CD4-positive, alpha-beta memory T cell (primary cell): ENCODE measurements at places on chromosomes 11 and 22.

DNA sequence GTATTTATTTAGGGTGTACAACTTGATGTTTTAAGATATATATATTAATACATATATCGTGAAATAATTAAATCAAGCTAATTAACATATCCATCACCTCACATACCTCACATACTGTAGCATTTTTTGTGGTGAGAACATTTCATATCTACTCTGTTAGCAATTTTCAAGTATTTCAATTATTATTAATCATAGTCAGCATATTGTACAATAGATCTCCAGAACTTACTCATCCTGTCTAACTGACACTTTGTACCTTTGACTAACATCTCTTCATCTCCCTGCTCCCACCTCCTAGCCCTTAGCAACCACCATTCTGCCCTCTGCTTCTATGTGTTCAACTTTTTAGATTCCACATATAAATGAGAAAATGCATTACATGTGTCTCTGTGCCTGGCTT, 108.4 kb downstream of the BARX2 start:
- DNase-seq = no peak

GRCh38 chr22:17358415-17358814, 10.8 kb upstream of the CECR2 start:
- DNase-seq = no peak

GRCh38 chr11:79617561-79617960, 176.7 kb upstream of the TENM4 start:
- DNase-seq = no peak

DNA sequence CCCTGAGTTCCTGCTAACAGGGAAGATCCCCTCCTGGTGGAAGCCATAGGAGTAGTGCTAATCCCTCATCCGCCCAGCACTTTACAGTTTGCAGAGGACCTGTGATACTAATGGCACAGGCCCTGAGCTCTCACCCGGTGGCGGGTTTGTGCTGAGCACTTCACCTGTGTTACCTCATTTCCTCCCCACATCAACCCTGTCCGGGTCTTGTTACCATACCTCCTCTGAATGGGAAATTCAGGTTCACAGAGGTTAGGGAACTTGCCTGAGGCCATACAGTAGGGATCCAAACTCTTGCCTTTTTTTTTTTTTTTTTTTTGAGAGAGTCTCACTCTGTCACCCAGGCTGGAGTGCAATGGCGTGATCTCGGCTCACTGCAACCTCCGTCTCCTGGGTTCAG, 25.2 kb downstream of the CAPN1 start:
- DNase-seq = no peak

DNA sequence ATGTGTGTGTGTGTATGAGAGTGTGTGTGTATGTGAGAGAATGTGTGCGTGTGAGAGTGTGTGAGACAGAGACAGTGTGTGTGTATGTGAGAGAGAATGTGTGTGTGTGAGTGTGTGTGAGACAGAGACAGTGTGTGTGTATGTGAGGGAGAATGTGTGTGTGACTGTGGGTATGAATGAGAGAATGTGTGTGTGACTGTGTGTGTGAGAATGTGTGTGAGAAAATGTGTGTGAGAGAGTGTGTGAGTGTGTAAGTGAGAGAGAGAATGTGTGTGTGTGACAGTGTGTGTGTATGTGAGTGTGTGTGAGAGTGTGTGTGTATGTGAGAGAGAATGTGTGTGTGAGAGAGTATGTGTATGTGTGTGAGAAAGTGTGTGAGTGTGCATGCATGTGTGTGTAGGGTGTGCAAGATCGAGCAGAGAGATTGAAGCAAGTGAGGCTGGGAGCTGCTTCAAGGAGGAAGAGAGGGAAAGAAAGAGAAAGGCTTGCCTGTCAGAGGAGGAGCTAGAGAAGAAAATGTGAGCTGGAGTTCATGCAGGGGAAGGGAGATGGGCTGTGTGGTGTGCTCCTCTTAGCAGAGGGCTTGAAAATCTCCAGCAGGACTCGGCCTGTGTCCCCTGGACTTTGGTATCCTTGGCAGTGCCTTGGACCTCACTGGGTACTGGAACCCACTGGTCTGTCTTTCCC, 27.7 kb upstream of the TP53I11 start:
- DNase-seq = no peak

GRCh38 chr11:72579816-72580641, 94.2 kb downstream of the PDE2A start:
- no peak for DNase-seq

- no peak for DNase-seq
These were observed 27.6 kb downstream of the BCR start for GRCh38 chr22:23207729-23208393.

DNA sequence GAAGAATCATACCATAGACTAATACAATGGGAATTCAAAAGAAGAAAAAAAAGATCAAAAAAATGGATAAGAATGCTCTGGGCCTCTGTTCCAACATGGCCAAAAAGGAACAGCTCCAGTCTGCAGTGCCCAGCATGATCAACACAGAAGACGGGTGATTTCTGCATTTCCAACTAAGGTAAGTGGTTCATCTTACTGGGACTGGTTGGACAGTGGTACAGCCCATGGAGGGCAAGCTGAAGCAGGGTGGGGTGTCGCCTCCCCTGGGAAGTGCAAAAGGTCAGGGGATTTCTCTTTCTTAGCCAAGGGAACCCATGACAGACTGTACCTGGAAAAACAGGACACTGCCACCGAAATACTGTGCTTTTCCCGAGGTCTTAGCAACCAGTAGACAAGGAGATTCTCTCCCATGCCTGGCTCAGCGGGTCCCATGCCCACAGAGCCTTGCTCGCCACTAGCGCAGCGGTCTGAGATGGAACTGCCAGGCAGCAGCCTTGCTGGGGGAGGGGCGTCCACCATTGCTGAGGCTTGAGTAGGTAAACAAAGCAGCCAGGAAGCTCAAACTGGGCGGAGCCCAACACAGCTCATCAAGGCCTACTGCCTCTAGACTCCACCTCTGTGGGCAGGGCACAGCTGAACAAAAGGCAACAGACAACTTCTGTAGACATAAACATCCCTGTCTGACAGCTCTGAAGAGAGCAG, 428.4 kb downstream of the MN1 start:
- DNase-seq = no peak

GRCh38 chr11:44792171-44792570, 65.4 kb downstream of the TSPAN18 start:
- no peak for DNase-seq

GRCh38 chr11:117199053-117199915, at the start of gene TAGLN:
TAGLN (plus strand) TSS chr11:117199370; CDS start chr11:117203014, 3,644 bp downstream.
- DNase-seq = no peak

DNA sequence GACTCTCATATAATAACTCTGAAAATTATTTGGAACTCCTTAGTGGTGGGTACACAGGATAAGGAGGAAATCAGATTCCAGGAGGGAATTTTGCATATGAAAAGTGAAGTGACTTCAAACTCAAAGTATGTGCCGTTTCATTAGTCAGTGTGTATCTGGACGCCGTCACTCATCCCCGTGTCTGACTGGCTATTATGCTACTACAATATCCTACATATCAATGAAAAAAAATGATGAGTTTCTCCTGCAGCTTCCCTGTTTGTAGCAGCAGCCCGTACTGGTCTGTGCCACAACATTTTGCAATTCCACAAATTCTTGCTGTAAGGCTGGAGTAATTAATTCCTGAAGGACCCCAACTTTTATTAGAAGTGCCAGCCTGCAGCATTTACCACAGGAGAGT, 16.5 kb downstream of the WT1 start:
- DNase-seq = no peak

DNA sequence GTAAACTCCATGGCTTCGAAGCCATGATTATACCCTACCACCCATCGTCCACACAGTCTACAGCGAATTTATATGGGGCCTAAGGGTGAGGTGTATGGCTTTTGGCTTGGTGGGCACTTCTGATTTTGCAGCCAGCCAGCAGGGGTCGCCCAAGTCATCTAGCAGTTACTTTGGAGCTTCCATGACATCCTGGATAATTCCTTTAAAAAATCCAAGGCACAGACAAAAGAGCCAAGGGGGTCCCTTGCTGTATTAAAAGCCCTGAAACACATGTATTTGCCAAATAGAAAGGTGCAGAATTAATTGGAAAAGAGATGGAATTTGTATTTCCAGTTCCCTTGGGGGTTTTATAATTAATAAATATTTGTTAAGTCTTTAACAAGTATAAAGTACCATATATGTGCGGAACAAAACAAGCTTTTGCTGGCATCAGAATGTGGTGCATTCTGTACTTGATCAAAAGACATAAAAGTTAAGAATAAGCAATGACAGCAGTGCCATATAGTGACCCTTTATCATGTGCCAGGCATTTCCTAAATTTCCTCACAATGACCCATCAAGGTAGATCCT, 132.8 kb upstream of the PITPNB start:
- DNase-seq = peak; percentile 2

- DNase-seq = no peak
These were observed 37.2 kb downstream of the PARVA start for GRCh38 chr11:12414611-12415010.

- no peak for DNase-seq
These were observed 20.4 kb downstream of the B3GAT1 start for GRCh38 chr11:134391656-134392055.

GRCh38 chr11:119134389-119134978, 13.1 kb downstream of the HINFP start:
- no peak for DNase-seq

GRCh38 chr11:6225896-6226295, 8.5 kb downstream of the FHIP1B start:
- DNase-seq = no peak

- no peak for DNase-seq
These were observed 100.1 kb upstream of the BID start for GRCh38 chr22:17874231-17874905.

- DNase-seq = no peak
These were observed 45.3 kb upstream of the GCAT start for GRCh38 chr22:37762389-37762836.

- DNase-seq = peak; percentile 27
These were observed 25.1 kb downstream of the CD6 start for GRCh38 chr11:60996381-60997138.

DNA sequence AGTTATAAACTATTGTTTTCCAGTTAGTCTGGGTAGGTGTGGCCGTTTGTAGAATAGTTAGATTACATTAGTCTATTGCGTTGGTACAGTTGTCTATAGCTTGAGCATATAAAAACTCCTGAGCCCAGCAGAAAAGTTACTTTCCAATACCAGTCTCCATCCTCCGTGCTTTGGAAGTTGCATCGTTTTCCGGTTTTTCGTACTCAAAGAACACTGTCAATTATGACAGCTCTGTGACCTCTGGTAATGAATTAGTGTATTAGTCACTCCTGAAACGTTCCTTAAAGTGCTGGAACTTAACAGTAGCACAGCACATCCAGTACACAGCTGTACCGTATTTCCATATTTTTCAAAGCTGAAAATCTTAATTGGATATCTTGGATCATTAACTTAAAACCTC, 808 bp upstream of the MSANTD2 start:
- DNase-seq = no peak

- no peak for DNase-seq
These were observed 67.2 kb downstream of the C11orf91 start for GRCh38 chr11:33633251-33634003.

DNA sequence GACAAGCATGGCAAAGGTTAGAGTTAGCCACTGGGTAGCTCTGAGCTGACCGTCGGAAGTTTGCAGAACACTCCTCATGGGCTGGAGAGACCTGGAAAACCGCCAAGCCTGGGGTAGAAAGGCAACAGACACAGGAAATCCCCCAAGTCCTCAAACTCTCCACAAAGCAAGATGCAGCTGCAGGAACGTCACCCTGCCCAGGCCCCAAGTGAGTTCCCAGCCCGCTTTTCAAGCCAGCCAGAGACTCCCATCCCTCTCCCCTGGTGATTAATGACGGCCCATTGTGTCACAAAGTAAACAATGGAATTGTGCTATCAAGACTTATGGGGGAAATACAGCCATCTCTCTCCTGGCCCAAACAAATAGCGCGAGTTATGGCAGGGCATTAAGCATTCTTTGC, 633.0 kb downstream of the TBC1D22A start:
- no peak for DNase-seq

DNA sequence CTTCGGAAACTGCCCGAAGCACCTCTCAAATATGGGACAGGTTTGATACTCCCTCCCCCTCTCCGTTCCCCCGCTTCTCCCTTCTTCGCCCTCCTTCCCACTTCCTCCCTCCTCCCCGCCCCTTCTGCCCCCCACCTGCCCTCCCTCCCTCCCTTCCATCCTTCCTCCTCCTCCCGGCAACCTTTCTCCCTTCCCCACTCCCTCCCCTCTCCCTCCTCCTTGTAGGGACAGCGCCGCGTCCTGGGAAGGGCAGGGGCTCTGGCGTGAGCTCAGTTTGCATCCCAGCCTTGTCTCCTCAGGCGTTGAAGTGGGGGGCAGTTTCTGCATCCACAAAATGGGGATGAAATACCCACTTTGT, 6.1 kb upstream of the NFAM1 start:
- DNase-seq = no peak

DNA sequence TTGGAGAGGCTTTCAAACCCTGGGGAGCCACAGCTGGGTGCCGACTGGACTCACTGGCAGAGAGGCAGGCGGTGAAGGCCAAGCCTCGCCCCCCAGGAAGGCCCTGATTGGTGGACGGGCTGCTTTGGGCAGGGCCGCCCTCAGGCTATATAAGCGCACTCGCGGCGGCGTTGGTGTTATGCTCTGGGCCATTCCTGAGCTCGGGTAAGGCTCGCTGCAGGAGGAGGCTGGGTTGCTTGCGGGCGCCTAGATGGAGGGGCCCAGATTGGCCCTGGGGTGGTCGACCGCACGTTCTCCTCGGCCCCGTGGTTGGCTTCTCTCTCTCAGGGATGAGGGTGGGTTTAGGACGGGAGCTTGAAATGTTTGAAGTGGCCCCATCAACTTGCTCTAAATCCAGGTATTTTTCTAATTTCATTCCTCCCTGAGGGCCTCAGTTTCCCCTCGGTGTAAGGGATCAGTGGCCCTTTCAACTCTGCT, at the start of gene SPDYC:
TSS of gene SPDYC (plus strand) at position 176 of the 477 bp plus-strand sequence. CDS start 1,125 bp downstream, outside the sequence.
- DNase-seq = no peak

- no peak for DNase-seq
These were observed 24.3 kb upstream of the PKNOX2 start for GRCh38 chr11:125140233-125140632.

DNA sequence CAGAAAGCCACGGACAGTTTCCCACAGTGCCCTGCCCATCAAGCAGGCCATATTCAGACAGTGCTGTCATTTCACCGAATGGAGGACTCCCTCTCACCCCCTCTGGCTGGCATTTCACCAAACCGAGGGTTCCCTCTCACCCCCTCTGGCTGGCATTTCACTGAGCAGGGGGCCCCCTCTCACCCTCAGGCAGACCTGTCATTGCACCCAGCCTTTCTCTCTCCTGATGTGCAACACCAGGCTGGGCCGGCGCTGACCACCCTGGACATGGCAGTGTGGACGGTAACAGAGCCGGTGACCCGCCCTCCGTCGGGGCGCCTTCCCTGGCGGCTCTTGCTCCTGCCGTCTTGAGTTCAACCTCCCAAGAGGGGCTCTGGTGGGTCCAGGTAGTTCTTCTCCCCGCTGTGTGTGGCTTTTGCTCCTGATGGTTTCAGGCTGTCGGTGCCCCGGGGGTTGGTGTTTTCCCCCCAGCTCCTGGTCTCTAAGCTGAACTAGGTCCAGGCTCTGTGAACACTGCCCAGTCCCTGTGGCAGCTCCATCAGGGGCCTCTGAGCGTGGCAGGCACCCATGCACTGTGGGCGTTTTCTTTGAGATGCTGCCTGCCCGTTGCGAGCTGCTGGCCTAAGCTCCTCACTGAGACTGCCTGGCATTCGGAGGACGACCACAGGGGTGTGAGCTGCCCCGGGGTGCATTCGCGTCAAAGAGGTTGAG, 46.9 kb downstream of the SMIM38 start:
- DNase-seq = no peak
